ENCODE measurements at places on chromosomes 7 and 10.

DNA sequence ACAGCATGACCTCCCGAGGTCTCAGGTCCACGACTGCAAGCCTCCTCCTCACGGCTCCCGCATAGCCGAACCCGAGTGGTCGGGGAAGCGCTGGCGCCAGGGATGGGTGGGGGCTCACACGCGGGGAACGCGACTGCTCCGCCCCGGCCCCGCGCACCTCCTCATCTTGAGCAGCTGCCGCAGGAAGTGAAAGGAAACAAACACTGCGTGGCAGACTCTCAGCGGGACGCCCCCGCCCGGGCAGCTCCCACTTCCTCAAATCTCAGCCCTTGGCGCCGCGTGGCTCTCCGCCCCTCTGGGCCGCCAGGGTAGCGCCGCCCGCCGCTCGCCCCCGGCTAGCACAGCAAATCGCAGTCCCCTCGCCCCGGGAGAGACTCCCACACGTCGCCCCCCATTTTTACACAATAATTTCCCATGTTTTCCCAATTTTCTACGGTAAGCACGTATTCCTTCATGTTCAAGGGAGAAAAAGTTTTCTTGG is at the start of gene TMEM243:
TSS of gene TMEM243 (minus strand) at position 188 of the 481 bp plus-strand sequence. CDS start 229 bp downstream, outside the sequence.
- DNase-seq, result peak; percentile 68

- DNase-seq, result no peak
Observed at GRCh38 chr7:156173346-156173745, 361.1 kb upstream of the SHH start.

DNA sequence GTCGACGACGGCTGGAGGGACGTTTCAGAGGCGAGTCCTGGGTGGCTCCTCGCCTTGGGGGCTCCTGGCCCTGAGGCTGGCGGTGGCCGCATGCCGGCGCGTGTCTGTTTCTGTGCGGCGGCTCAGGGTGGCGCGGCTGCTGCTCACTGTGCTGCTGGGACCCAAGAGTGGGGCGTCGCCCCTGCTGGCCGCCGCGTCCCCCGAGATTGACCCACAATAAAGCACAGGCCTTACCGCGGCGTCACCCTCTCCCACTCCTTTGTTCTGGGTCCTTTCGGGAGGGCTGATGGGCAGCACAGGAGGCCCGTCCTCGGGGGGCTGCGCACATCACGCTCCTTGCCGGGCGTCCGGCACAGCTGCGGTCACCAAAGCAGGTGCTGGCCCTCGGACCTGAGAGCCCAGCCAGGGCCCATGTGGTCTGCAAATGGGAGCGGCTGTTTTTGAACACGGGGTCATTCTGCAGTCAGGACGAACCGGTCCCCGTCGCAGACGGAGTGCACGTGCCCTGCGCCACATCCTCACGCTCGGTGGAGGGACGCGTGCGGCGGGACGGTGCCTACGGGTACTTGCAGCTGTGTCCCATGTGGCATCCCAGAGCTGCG is 19.2 kb downstream of the GET4 start:
- DNase-seq, result no peak

DNA sequence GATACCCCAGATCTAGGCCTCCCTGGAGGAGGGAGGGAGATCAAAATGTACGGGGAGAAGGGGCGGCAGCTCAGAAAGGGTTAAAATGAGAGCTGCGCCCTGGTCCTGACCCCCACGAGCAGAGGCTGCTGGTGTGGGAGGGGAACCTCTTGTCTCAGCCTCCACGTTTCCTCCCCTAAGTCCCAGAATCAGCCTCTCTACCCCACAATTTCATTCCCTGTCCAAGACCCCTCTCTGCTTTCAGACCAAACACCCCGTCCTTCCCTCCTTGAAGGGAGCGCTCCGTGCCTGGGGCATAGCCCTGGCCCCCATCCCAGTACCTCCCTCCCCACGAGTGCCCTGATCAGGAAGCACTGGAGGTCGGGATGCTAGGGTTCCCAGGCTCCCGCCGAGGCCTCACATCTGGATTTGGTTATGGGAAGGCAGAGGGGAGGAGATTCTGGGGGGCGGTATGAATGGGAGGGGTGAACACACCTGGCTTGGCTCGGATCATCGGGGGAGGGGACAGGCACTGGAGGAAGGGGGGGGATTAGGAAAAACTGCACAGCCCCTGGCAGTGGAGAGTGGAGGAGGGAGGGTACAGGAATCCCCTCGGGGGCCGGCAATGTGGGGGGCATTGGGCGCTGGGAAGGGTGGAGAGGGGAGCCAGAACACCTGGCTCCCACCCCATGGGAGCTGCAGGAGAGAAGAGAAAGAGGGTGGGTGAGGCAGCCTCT is 2.7 kb downstream of the EPHB4 start:
- DNase-seq, result no peak

DNA sequence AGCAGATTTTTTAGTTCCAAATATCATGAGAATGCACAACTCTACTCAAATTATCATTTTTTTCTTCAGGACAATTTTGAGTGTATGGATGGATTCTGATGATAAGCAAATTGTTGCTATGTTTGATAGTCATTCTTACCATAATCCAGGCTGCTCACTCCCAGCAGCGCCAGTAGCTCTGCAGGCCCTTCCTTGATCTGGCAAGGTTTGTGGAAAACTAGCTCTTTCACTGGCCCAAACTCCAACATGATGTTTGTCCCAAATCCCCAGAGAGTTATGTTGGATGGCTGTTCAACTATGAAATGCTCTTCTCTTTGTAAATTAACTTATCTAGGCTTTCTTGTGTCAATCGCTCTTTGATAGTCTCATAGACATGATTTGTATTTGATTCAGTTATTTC is 933.7 kb downstream of the DNAJB9 start:
- no peak for DNase-seq
